CD4-positive, alpha-beta T cell treated with Interleukin-15 for 4 hours (primary cell): ENCODE measurements at places on chromosomes 4 and X.

DNA sequence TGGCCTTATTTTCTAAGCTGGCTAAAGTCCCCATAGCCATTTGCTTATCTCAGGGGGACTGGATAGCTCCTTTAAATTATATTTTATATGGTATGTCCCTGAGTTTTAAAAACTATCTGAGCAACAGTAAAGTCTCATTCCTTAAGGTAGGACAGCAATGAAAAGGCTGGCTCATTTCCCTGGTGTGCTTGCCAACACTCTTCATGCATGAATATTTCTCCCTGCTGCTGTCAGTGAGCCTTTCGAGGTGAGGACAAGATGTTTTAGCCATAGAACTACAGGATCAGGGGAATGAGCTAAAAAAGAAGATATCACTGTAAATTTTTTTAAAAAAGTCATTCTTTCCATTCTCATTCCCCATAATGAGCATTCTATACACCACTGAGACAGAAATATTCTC is 427.3 kb upstream of the FAM241A start:
- DNase-seq, result no peak

- DNase-seq, result no peak
Measured at GRCh38 chrX:1925053-1925481, 310.2 kb downstream of the ASMT start.

DNA sequence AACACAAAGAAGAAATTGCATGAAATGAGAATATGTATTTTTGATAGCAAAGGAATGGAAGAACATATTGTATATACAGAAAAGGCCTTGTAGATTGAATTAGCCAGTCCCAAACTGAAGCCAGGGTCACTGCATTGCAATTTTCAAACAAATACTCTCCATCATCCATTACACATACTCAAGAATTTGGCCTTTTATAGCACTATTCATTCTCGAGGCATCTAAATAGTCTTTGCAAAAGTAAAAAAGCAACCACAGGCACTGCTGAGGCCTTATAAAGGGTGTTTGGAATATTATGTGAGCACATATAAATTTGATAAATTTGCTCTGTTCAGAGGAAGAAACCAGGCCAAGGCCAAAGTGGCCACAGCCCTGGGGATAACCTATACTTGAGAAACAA is 123.0 kb downstream of the ZNF827 start:
- DNase-seq, result no peak

DNA sequence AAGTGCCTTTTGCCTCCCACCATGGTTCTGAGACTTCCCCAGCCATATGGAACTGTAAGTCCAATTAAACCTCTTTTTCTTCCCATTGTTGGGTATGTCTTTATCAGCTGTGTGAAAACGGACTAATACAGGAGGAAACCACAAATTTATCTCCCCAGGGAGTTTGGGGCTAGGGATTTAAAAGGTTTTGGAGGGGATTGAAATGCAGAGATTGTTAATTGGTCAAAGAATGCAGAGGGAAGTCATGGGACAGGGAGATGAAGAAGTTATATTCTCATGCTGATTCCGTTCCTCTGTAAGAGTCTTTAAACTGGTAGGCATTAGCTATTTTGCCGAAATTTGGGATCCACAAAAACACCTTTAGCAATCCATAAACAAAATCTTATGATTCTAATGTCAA is 57.9 kb downstream of the TKTL2 start:
- no peak for DNase-seq

DNA sequence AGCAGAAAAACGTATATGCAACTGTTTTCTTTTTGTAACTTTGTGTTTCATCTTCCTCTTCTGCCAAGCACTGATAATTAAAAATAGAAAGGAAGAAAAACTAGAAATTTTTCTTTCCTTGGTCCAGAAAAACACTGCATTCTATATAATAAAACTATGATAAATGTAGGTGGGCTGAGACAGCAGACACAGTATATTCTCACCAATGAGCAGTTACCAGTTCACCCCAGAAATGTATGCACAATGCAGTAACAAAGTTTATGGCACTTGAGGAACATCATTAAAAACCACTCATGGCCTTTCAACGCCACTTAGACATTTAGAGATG is 79.4 kb downstream of the FAT1 start:
- no peak for DNase-seq

DNA sequence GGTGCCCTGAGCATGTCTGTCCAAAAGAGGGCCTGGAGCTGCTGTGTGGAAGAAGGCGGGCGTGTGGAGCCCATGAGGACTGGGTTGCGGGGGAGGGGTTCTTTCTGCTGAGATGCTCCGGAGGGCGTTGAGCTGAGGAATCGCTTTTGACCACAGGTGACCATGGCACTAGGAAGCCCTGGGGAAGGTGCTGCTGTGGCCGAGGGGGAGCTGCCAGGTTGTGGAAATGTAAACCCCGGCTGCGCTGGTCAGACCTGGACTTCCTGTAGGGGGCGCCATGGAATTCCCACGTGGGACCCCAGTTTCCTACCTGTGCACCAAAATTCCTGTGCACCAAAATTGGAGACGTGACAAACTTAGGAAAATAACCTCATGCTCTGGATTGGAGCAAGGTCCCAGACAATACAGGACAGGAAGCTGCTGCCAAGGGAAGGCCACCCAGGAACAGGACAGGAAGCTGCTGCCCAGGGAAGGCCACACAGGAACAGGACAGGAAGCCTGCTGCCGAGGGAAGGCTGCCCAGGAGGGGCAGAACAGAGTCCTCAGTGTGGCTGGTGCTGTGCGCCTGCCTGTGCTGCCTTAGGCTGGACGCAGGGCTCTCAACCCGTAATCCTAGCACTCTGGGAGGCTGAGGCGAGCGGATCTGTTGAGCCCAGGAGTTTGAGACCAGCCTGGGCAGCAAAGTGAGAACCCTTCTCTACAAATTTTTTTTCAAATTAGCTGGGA is 28.4 kb upstream of the UVSSA start:
- peak; percentile 24 for DNase-seq

DNA sequence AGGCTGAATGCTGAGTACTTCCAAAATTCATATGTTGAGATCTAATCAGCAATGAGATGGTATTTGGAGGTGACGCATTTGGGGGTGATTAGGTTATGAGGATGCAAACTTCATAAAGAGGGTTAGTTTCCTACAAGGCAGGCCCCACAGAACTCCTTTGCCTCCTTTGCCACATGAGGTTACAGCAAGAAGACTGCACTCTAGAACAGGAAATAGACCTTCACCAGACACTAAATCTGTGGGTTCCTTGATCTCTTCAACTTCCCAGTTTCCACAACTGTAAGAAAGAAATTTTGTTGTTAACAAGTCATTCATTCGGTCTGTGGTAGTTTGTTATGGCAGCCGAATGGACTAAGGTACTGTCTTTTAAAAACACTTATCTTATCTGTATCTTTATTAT is 681.9 kb upstream of the HS3ST1 start:
- no peak for DNase-seq

DNA sequence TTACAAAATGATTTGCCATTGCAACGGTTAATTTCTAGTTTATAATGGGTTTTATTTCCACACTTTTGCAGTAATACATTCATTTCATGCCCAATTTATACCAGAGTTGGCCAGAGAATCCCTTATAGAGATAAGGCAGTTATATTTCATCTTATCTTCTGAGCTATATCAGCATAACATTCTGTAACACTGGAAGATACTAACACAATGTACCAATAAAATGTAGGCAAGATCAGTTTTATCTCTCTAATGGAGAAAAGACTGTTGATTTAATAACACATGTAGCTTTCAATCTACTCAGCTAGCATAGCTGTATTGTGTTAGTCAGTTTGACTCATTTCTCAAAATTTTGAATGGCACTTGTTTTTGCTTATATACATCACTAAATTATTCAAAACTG is 738.6 kb downstream of the TRAM1L1 start:
- no peak for DNase-seq

DNA sequence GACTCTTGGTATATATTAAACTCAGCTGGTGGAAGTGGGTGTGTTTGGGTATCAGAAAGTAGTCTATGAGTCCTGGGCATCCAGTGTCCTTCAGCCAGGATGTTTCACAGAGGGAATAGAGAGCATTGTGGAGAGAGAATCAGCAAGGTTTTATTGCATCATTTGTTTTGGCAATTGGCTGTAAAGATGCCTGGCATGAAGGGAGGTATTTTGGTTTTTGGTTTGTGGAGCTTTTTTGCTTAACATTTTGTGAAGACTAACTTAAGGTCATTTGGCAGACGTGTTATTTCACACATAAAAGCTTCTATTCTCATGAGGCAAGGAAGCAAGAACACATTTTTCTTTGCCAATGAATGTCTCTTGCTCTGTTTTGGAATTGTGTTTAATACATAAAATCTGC is 71.1 kb downstream of the DCLK2 start:
- DNase-seq, result no peak

DNA sequence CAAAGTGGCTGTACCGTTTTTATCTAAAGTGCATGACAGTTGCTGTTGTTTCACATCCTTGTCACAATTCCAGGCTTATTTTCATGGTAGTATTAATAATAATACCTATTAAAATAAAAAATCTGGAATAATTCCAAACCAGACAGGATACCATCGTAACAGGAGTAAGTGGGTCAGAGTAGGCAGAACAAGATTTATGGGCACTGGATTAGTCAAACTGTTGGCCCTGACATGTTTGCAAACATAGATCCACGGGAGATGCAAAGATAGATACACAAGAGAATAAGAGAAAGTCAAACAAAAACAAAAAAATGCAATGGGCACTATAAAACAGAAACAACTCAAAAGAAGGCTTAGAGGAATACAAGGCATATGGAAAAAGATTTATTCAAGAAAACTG is 449.5 kb upstream of the HS3ST1 start:
- DNase-seq, result no peak

- no peak for DNase-seq
Measured at GRCh38 chrX:47235691-47236103, 2.9 kb downstream of the USP11 start.

GRCh38 chr4:1872870-1873269 is 1.7 kb downstream of the NSD2 start:
- DNase-seq, result peak; percentile 31

GRCh38 chrX:44871931-44872820 is 812 bp upstream of the KDM6A start:
- no peak for DNase-seq

DNA sequence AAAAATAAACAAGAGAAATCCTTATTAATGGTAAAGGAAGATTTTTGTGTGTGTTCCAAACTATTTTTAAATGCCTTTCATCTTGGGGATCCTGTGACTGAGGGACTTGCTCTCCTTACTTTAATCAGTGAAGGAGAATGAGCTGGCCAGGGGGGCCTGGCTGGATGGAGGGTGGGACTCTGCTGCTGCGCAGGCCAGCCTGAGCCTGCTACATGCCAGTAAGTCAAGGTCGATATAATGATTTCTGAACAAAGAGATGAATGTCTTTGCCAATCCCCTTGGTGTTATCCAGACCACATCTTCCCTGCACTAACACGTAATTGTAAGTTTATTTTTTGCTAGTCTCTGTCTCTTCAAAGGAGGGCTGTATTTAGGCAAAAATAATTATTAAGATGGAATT is 1679.2 kb upstream of the TENM3 start:
- no peak for DNase-seq

DNA sequence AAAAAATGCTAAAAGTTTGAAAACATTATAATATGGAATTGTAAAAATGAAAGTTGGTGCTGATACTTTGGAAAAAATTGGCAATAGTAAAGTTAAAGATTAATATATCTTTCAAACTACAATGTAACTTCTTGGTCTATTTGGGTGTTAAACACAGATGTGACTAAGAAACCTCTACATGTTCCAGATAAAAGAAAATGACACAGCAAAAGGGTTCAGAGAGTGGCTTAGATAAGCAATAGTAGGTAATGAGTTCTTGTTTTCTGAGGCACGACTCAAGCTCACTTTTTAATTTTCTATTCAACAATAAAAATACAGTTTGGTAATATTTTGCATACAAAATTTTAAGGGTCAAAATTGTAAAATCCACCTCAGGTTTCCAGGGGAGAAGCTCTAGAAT is 292.7 kb downstream of the GALNTL6 start:
- DNase-seq, result no peak

DNA sequence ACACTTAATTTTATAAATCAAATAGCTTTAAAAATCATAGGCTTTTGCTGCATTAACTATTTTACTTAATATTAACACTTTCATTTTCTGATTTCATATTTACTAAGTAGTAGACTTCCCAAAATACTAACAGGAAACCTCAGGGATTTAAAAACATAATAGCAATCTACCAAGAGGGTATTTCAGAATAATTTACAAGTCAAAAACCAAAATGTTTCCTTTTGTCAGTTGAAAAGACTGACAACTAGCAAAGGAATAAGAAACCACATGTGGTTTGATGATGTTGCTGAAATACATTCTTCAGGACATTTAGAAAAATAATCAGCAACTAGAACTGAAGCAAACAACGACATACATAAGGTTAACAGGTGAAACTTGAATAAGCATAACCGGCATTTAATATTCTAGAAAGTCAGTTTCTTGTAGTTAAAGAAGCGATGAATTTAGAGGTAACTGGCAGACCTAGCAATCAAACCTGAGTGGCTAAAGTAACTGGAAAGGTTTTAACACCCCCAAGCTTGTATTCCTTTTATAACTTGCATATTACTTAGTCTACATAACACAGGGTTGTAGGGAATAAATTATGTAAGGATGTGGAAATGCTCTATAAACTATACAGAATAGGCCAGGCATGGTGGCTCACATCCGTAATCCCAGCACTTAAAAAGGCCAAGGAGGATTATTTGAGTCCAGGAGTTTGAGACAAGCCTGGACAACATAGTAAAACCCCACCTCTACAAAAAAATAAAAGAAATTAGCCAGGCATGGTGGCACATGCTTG is 40.0 kb downstream of the DHX15 start:
- no peak for DNase-seq

DNA sequence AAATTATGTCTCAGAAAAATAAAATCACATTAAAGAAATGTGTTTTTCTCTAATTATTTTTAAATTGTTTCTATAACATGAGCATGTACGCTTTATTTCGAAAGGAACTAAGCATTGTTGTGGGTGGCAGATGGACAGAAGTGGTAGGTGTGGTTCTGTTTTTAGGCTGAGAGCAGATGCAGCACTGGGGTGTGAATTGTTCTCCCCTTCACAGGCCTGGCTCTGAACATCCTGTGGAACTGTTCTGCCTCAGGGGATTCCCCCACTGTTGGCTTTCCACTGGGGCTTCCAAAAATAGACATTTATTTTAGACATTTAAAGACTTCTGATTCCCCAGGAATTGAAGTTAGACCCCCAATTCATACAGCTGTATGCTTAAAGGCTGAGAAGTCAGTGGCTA is 41.9 kb upstream of the PDHA2 start:
- no peak for DNase-seq

DNA sequence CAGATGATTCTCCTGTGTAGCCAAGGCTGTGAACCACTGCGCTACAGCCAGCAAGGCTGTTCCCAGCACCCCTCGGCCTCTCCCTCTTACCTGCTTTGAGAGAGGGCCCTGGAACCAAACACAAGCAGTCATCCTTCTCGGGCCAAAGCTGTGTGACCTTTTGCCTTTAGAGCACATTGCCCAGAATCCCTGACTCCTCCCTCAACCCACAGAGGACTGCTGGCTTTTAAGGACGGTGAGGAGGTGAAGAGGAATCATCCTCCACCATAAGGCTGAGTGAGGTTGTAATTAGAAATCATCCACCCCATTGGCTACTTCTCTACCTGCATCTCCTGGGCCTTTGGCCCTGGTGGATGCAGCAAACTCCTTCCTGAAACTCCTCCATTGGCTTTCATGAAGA is 93.6 kb upstream of the PJA1 start:
- no peak for DNase-seq

- no peak for DNase-seq
Measured at GRCh38 chr4:71259911-71260331, 78.9 kb upstream of the SLC4A4 start.

- no peak for DNase-seq
Measured at GRCh38 chrX:103446665-103447302, 70.4 kb downstream of the BEX3 start.

- DNase-seq, result no peak
Measured at GRCh38 chrX:40104985-40105834, 7.5 kb upstream of the BCOR start.
